Amniotic stem cell (primary cell): ENCODE measurements at places on chromosomes 7 and 10.

DNA sequence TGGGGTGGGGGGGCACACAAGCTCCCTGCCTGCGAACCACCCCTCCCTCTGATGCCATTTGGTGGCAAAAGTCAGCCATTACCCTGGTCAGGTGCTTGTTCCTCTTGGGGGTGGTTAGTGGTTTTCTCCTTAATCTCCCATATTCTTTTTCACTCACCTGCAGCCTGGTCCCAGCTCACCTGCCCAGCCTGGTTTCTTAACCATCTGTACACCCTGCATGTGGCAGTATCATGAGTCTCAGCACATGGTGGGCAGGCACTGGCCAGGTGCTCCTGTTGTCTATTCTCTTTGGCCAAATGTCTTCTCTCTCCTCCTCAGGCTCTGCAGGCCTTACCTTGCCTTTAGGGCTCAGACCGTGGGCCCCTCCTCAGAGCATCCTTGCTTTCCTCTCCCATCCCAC is 30.5 kb downstream of the OGDH start:
- no peak for DNase-seq

GRCh38 chr7:13061115-13061514 is 373.7 kb downstream of the ARL4A start:
- no peak for DNase-seq

- no peak for DNase-seq
These were observed 39.2 kb downstream of the ZNF467 start for GRCh38 chr7:149733924-149734790.

GRCh38 chr10:99621454-99622251 is 1.4 kb upstream of the SLC25A28 start:
- DNase-seq = peak; percentile 71

GRCh38 chr10:43214956-43215561 is 51.8 kb downstream of the RASGEF1A start:
- no peak for DNase-seq

DNA sequence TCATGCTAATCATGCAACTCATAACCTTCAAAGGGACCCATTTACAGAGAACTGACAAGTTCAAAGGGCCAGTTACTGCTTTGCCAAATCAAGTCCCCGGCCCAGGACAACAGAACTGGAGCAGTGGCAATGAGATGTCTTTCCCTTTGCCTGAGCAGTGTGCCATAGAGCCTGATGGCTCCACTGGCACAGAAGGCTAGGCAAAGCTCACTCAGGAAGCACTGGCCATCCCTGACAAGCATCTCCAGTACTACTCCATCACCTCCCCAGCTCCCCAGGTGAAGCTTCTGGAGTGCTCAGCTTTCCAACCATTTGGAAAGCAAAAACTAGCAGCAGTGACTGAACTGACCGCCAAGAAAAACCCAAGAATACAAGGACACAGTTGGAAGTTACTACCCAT is 108.3 kb downstream of the SGMS1 start:
- no peak for DNase-seq

GRCh38 chr7:27171325-27171636 is 2.8 kb downstream of the HOXA10 start:
- no peak for DNase-seq

DNA sequence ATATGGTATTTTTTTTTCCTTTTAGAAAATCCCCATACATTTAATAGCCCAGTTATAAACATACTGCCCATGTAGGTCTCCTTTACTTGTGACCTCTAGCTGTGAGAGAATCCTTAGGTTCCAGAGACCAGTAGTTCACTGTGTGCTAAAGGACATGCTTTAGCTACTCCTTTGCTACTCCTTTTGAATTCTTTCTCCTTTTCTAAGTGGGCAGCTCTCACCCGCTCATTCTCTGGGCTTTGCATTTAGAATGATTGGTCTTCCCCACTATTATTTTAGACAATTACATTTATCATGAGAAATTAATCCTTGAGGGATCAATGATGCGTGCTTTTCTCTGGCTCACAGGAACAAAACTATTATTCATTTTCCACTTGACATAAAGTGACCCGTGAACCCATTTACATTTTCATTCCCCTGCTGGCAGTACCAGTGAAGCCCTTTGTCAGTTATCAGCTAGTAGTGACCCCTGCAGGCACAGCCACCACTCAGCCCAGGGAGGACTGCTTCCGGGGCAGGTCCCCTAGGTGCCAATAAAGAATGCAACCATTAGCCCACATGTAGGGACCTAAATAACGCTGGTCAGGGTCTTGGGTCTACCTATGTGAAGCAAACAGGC is 844.3 kb downstream of the CNTNAP2 start:
- DNase-seq = no peak

DNA sequence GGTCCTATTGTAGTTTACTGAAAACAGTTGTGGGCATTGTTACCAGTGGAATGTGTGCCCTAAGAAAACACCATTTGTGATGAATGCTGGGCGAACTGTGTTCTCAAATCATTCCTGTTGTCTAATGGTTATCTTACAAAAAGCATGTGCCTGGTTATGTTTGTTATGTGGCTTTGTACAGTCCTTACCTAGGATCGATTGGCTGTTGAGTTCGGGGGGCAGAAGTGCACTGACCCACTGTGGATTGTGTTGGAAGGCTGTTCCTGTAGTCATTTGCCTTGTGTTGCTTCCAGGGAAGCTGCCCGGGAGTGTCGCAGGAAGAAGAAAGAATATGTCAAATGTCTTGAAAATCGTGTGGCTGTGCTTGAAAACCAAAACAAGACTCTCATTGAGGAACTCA is 84.3 kb downstream of the CREM start:
- DNase-seq = no peak

DNA sequence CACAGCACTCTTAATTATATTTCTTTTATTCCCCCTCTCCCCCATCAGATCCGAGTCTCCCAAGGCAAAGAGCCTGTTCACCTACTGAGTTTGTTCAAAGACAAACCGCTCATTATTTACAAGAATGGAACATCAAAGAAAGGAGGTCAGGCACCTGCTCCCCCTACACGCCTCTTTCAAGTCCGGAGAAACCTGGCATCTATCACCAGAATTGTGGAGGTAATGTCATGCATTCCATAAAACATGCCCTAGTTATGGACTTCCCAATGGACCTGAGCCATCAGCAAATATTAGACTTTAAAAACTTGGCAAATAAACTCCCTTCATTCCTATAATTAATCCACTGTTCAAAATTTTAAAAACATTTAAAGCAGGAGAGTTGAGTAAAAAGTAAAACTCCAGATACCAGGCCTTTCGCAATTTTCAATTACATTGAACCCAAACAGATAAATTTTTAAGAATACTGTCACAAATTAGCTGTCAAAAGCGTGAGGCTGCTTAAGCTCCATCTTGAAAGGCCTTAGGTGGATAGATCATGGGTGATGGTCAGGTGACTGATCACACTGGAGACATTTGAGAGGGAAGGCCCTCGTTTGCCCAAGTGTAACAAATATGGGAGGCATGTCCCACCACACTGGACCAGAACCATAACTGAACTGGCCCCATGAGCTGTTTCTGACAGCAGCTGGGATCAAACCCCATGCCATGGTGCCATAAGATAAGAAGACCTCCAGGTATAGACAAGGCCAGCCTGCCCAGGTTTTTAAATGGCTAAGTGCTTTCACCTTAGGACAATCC is 46.9 kb upstream of the ARL4A start:
- DNase-seq = no peak

DNA sequence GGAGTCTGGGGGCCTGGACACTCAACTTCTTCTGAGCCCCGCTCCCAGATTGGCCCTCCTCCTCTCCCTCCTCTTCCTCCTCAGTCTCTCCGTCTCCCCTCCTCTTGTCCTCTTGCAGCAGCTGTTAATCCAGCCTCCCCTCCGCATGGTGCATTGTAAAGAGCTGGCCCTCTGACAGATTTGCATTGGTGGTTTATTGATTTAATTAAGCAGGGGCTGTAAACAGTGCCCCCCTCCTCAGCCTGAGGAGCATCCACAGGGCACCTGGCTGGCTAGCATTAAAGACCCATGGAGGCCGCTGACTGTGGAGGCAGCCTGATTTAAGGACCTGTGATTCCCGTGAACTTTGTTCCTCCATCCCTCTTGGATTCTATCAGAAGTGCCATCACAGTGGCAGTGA is 28.9 kb upstream of the PCBD1 start:
- DNase-seq = no peak

GRCh38 chr7:71974611-71975010 is 437.5 kb downstream of the CALN1 start:
- no peak for DNase-seq

GRCh38 chr7:29278337-29279069 is 83.9 kb downstream of the CHN2 start:
- no peak for DNase-seq

DNA sequence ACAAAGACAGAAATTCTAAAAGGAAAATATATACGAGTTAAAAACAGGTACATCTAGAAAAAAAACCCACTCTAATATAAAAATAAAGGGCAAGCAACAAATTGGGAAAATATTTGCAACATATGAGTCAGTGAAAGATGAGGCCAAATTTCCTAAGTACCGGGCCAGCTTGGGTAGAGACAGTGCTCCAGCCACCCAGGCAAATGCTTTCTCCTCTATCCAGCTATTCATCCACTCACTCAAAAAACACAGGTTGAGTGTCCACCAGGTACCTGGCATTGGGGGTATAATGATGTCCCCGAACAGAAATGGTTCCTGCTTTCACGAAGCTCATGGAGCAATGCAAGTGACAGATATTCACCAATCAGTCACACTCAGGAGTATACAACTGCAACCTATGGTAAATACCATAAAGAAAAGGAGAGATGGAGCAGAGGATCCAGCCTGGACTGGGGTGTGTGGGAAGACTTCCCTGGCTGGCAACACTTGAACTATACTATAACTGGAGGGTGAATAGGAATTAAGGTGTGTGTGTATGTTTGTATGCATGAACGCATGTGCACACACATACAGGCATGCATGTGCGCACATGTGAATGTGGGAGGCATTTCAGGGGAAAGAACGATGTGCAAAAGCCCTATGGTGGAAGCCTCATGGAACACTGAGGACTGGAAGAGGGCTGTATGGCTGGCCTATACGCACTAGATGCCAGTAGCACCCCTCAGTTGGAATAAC is 2.3 kb downstream of the ARHGAP22 start:
- no peak for DNase-seq

DNA sequence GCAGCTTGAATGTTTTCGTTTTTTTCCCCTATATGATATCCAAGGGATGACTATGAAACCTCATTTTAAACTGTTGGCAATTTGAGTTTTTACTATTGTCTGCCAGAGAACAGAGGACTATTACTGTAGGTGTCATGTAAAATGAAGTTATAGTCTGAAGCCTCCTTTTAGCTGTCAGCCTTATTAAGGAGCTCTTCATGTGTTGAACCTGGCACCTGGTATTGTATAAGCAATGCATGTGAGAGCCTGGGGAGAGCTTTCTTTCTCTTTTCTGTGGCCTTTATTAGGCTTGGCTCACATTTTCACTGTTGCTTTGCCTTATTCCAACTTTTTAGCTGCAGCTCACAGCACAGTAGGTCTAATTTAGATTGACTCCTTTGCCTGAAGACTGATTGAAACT is 119.1 kb upstream of the FOXP2 start:
- no peak for DNase-seq

GRCh38 chr7:63071396-63071795 is 927.3 kb upstream of the ZNF722 start:
- no peak for DNase-seq

DNA sequence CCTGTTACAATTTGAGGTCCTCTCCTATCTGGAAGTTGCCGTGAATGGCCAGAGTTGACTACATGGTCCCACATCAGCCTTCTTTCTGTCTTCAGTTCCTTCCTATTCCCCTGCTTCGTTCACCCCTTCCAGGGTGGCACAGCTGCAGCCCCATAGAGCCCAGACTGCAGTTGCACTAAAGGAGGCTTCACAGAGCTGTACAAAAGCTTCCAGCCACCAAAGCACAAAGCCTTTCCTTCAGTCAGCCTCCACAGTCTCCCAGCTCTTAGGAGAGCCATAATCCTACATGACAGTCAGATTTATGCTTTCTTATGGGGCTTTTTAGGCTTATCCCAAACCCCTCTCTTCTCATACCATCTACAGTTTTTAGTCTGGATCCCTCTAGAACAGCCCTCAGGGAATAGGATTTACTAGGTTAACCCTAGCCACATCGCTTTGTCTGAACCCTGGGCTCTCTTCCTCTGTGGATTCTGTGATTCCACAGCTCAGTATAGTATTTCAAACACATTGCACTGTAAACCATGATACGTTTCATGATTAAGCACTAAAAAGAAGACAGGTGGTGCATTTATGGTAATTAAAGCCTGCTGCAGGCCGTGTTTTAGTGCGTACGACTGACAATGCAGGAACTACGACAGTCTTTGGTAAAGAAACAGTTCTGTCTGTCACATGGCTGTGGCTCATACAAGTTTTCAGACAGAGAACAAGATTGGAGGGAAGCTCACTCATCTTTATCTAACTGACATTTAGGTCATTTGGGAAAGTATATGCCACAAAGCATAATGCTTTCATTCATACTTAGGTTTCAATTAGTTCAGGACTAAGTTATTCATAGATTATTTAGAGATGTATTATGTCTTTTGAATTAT is 208.3 kb upstream of the KMT2E start:
- no peak for DNase-seq

GRCh38 chr7:41886262-41886900 is 183.5 kb upstream of the INHBA start:
- DNase-seq = peak; percentile 65

DNA sequence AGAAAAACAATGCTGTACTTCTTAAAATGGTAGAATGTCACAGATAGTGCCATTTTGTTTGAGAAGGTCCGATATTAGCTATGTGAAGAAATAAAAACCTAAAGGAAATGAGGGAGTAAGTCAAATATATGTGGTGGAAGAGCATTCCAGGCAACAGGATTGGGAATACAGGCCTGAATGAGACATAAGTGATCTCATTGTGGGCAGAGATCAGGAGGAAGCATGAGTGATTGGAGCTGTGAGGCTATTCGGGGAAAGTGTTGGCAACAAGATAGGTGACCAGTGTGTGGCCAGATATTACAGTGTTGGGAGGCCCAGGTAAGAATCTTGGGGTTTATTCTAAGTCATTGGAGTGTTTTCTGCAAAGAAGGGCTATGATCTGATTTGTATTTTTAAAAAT is 41.3 kb upstream of the AGMO start:
- DNase-seq = no peak

DNA sequence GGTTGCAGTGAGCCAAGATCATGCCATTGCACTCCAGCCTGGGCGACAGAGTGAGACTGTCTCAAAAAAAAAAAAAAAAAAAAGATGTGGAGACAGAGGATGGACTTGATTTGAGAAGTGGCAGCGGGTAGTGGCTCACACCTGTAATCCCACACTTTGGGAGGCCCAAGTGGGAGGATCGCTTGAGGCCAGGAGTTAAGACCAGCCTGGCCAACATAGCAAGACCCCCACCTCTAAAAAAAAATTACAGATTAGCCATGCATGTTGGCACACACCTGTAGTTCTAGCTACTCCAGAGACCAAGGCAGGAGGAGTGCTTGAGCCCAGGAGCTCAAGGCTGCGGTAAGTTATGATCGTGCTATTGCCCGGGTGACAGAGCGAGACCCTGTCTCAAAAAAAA is 24.3 kb upstream of the ASCC1 start:
- DNase-seq = no peak

DNA sequence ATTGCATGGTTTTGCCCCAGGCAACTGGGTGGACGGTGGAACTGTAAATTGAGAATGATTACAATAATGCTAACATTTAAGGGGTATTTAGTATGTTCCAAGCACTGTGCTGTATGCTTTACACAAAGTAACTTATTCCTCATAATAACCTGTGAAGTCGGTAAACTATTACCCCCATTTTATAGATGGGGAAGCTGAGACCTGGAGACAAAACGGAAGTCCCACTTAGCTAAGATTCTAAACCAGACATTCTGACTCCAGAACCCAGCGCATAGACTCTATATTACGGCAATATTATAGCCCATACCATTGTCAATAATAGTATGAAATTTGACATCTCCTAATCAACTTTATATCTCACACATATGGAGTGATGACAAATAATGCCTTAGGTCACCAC is 39.9 kb upstream of the TMEM236 start:
- DNase-seq = no peak
